ENCODE measurements at places on chromosomes 3 and 15. TPM values are rescaled to one million over a fixed set of nuclear protein-coding genes. Genes with fewer than 3 reads are reported as not detected.

Gene CCDC191
- 3.1 TPM for total RNA-seq

Gene WDR82
- 65.7 TPM for total RNA-seq

Gene KIF9
- total RNA-seq = 13.4 TPM

Gene EPHA6
- 0.22 TPM for total RNA-seq

Gene CHRD
- total RNA-seq = 2.0 TPM

Gene CELF6
- total RNA-seq = 0.93 TPM

Gene SLC6A11
- not detected for total RNA-seq

Gene ARPIN
- total RNA-seq = 31.7 TPM

Gene SPTSSB
- 1.6 TPM for total RNA-seq

Gene SNX22
- total RNA-seq = 0.15 TPM

Gene HDC
- 4.1 TPM for total RNA-seq

Gene CPA3
- 12.3 TPM for total RNA-seq

Gene NMD3
- total RNA-seq = 33.5 TPM

Gene WDR93
- not detected for total RNA-seq

Gene ADGRG7
- 3.2 TPM for total RNA-seq

Gene CHL1
- 7.5 TPM for total RNA-seq

Gene ANKDD1A
- total RNA-seq = 1.9 TPM

Gene CNTN3
- 6.7 TPM for total RNA-seq

Gene C2CD4A
- total RNA-seq = 3.7 TPM

Gene PPP1R14D
- total RNA-seq = 166 TPM

Gene CFAP100
- total RNA-seq = not detected

Gene TRAIP
- total RNA-seq = 3.6 TPM

Gene LRRC2
- total RNA-seq = 2.0 TPM

Gene GPR62
- total RNA-seq = not detected

Gene TLR9
- 0.27 TPM for total RNA-seq

Gene DUOX1
- 0.96 TPM for total RNA-seq

Gene PLSCR5
- total RNA-seq = not detected

Gene GOLGA6B
- total RNA-seq = not detected

Gene CCNB2
- total RNA-seq = 22.7 TPM

Gene RSL24D1
- 42.3 TPM for total RNA-seq

Gene MAPK6
- 47.5 TPM for total RNA-seq

Gene CTXN2
- 0.07 TPM for total RNA-seq

Gene TPRA1
- 23.4 TPM for total RNA-seq

Gene ARL14
- 44.1 TPM for total RNA-seq

Gene ACKR4
- total RNA-seq = not detected

Gene FSTL1
- total RNA-seq = 81.8 TPM

Gene TTC14
- 26.0 TPM for total RNA-seq

Gene SUMF1
- total RNA-seq = 43.9 TPM

Gene PLSCR2
- 0.90 TPM for total RNA-seq

Gene KY
- 0.44 TPM for total RNA-seq

Gene WDR72
- 0.42 TPM for total RNA-seq

Gene ALS2CL
- total RNA-seq = 40.3 TPM

Gene SLCO2A1
- 26.3 TPM for total RNA-seq

Gene LTK
- 8.2 TPM for total RNA-seq

Gene ISLR2
- 0.27 TPM for total RNA-seq

Gene ACAP2
- 62.4 TPM for total RNA-seq

Gene FOXL2NB
- total RNA-seq = not detected

Gene ACOX2
- 22.4 TPM for total RNA-seq

Gene SNURF
- total RNA-seq = 6.8 TPM

Gene LMOD3
- 0.11 TPM for total RNA-seq

Gene PSMD2
- 298 TPM for total RNA-seq

Gene SCG5
- total RNA-seq = 4.1 TPM
